ENCODE measurements at places on chromosomes 16 and 17. TPM values are rescaled to one million over a fixed set of nuclear protein-coding genes. Genes with fewer than 3 reads are reported as not detected.

DNA sequence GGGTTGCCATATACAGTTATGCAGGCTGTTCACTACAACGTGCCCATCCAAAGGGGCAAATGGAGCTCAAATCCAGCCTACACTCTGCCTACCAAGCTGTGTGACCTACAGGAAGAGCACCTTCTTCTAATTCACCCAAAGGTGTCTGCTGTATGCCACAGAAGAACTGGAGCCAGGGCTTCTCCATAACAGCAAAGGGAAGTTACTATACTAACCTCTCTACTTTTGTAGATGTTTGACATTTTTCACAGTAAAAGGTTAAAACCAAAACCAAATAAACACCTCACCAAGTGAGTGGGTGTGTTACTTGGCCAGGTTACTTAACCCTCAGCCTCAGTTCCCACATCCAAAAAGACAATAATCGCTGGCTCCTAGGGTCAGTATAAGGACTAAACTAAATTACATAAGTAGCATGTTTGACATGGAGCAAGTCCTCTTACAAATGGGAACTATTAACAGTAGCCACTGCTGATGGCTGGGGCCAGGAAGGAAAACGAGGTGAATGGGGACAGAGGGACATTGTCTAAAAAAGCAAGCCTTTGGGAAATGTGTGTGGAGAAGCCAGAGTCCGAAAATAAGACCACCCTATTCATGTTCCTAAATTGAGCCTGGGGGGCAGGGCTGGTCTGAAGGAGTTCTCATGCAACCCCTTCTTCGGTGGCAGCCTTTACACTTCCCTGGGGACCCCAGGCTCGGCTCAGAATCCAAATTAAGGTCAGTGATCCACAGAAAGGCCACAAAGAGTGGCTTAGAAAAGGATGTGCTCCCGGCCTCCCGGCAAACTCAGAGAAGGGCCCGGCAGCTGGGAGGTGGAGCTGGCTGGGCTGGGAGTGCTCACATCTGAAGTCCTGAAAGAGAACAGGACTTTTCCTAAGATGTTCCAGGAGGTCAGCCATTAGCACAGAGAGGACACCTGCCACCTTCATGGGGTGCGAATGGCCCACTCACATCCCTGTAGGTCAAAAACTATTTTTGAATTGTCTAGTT lies 13.5 kb downstream of the CUEDC1 start:
- no peak for DNase-seq
- no peaks in the 10 kb centered on the region for H3K27me3 ChIP-seq
- H3K4me1 ChIP-seq: peaks cover 44% of the 10 kb centered on the region
- no peak overlapping the region for H3K4me3 ChIP-seq
- H3K27ac ChIP-seq: peak overlapping the region; percentile 11

Gene FOXL1
- total RNA-seq: 0.81 TPM

Gene NOXO1
- 1.8 TPM for total RNA-seq

DNA sequence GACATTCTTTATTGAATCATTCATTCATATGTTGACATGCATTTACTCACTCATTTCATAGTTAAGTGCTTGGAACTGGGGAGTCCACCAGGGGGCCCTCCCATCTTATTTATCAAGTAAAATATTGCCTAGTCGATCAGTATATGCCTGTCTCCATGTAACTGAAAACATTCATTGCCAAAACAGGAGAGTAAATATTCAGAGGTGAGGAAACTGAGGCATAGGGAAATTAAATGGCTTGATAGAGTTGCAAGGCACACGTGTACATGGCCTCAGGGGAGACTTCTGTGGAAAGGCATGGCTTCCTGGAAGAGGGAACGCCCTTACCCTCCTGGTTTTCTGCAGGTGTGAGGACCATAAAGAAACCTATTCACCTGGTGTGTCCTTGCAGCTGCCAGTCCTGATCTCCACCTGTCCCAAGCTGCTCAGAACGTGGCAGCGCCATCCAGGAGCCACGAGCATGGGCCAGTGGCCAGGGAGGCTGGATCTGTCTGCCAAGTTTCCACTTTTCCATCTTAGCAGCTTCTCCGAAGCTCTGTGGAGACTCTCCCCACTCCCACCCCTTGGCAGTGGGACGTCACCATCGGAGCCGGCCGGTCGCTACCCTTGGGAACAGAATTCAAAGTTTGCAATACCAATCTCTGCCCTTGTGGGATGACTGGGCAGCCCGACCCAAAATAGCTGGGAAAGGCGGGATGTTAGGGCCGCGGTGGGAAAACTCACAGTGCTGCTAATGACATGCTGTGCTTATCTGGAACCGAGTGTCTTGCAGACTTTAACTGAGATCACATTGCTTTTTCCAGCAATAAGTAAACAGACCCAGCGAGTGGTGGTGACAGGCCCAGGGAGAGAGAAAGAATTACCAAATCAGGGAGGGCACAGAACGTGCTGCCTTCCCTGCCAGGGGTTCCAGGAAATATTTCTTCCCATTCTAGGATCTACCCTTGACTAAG lies 4.1 kb upstream of the C1QTNF1 start:
- H3K4me3 ChIP-seq: no peak overlapping the region
- H3K36me3 ChIP-seq: no peaks in the 10 kb centered on the region
- no peaks in the 10 kb centered on the region for H3K27me3 ChIP-seq
- peak overlapping the region; percentile 77 for H3K27ac ChIP-seq
